ENCODE measurements at places on chromosomes 5 and 9.
A peak's percentile ranks its signal among the peaks of the same experiment; 100 is the strongest.

GRCh38 chr9:77403239-77403638 lies 225.9 kb downstream of the VPS13A start:
- DNase-seq = no peak

DNA sequence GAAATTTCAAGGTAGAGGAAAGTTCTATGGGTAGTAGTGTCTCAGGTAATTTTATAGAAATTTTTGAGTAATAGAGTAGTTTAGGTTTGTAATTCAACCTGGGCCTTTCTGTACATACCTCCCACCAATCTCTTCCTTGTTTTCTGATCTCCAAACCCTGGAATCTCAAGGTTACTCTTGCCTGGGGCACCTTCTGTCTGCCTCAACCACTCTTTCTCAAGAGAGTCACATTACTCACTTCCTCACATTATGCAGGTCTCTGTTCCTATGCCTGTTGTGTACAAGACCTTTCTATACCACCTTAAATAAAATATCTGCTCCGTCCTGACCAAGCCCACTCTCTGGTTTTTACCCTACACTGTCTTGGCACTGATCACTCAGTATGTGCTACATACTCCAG lies 412.6 kb upstream of the CTNND2 start:
- DNase-seq = no peak

- DNase-seq = peak; percentile 24
Observed at GRCh38 chr5:34656700-34657273, 659 bp downstream of the RAI14 start.

DNA sequence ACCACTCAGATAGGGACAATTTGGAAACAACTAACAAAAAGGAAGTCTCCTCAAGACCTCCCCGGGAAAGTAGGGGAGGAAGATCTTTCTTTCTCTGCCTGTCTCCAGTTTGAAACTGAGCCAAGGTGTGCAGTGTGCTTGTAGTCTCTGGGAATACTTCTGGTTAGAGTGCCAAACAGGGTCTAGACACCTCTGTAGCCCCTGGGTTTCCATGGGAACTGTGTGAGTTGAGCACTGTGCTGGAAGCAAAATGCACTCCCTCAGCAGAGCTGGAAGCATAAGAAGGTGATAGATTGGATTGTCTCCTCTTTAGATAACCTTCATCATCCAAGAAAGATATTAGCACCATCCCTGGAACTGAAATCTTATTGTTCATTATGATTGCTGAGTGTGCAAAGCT lies 129.2 kb upstream of the TNPO1 start:
- no peak for DNase-seq

- DNase-seq = no peak
Observed at GRCh38 chr9:130406278-130406895, 38.4 kb upstream of the ASS1 start.

- no peak for DNase-seq
Observed at GRCh38 chr5:151153766-151154272, 3.8 kb downstream of the ANXA6 start.

DNA sequence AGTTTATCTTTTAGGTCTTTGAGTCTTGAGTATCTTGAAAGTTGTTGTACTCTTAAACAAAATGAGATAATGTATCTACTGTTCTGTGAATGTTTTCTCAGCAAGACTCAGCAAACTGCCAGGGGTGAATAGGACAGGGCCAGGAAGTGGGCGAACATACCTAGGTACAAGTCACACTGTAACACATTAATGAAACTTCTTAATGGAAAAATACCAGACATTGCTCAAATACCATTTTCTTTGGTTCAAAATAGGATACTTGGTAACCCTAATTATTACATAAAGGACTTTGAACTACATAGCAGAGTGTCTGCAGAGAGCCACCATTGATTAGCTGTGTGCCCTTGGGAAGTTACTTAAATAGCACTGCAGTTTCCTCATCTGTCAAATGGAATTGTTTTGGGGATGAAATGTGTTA lies 197.5 kb downstream of the ARHGEF28 start:
- no peak for DNase-seq

DNA sequence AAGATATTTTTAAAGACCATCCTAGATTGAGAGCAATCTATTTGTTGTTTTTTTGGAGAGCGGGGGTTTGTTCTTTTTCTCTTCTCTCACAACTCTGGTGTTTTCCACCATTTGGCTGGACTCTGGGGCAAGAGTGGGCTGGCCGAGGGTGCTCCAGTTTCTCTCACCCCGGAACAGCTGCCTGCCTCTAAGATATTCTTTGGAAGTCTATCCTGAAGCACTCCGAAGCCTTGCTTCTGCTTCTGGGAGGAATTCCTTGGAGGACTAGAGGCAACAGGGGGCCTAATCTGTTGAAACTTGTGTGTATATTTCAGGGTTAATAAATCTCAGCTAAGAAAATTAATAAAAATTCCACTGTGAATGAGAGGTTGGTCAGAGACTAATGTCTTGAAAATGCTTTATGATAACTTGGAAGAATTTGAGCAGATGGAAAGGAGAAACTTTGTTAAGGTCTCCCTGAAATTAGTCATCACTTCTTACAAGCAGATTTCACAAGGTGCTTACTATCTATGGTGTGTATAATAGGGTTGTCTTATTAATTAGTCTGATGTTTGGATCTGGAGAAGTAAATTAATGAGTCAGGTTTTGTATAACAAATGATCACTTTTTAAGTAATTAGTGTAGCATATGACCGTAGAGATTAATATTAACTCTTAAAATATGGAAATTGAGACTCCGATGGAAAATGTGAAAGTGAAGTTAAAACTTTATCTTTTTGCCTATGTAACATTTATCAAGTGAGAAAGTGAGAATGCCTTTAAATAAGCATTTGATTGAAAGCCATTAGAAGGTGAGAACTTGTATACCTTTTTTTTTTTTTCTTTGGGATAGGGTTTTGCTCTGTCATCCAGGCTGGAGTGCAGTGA lies 4.0 kb downstream of the MAN2A1 start:
- DNase-seq = no peak

DNA sequence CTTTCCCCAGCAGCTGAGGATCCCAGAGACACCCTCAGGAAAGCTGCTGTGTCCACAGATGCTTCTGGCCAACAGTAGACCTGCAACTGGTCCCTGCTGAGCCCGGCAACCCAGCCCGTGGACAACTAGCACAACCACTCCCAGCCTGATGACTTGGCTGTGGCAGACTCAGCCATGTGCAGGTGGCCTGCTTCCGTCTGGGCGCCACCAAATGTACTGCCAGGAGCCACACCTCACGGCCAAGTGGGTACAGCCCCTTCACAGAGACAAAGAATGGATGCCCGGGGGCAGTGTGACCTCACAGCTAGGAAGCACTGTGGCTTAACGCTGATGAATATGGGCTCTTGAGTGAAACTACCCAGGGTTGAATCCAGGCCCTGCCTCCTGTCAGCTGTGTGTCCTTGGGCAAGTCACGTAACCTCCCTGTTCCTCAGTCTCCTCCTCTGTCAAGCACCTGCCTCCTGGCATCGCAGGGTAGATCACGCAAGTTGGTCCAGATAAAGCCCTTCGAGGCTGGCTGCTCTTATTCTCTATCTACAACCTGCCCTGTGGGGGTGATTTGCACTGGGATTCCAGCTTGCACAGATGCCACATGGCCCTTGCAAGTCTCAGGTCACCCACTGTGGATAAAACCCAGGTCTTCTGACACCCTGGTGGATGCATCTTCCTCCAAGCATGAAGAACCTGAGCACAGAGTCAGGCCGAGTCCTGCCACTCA lies 225.0 kb downstream of the PBX3 start:
- peak; percentile 52 for DNase-seq

- peak; percentile 94 for DNase-seq
Observed at GRCh38 chr5:178940569-178941360, at the start of gene ZNF454. ZNF454 (plus strand) TSS chr5:178941198; CDS start chr5:178942792, 1,594 bp downstream.

DNA sequence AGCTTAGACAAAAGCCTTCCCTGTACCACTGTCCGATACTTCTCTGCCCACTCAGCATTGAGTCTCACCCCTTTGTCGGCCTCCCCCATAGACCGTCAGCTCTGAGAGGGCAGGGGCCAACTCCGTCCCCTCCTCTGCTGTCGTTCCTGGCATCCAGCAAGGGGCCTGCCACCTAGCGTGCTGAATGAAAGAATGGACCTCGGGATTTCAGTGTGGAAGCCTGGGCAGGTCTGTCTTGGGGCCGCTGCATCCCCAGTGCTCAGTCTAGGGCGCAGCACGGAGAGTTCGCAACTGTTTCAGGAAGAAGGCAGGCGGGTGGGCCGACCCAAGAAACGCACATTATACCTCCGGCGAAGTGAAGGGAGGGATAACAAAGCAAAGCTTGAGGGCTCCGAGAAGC lies 1.5 kb upstream of the TOR1B start:
- no peak for DNase-seq

GRCh38 chr9:119802621-119803020 lies 433.4 kb upstream of the BRINP1 start:
- peak; percentile 69 for DNase-seq

DNA sequence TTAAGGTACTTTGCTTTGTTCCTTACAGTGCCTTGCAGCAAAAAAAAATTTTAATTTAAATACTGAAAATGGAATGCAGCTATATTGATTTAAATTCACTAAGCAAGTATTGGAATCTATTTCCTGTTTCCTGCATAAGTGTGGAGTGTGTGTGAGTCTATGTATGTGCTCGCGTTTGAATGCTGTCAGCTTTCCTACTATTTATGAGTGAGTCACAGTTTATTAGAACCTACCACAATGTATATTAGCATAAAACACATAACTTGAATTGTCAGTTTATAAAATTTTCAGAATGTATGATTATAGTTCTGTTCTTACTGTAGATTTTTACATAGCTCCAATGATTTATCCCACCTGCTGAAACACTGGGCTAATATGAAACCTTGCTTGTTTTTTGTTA lies 302.1 kb downstream of the NR2F1-AS1 start:
- DNase-seq = no peak

DNA sequence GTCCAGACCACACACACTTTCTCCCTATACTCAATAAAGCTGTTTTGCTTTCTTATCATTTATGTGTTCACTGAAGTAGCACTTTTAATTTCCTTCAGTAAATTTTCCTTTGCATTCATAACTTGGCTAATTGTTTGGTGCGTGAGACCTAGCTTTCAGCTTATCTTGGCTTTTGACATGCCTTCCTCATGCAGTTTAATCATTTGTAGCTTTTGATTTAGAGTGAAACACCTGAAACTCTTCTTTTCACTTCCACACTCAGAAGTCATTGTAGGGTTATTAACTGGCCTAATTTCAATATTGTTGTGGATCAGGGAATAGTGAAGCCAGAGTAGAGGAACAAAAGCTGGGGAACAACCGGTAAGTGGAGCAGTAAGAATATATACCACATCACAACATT lies 114.7 kb downstream of the ST8SIA4 start:
- no peak for DNase-seq

GRCh38 chr5:114686356-114686755 lies 324.5 kb downstream of the KCNN2 start:
- DNase-seq = no peak

DNA sequence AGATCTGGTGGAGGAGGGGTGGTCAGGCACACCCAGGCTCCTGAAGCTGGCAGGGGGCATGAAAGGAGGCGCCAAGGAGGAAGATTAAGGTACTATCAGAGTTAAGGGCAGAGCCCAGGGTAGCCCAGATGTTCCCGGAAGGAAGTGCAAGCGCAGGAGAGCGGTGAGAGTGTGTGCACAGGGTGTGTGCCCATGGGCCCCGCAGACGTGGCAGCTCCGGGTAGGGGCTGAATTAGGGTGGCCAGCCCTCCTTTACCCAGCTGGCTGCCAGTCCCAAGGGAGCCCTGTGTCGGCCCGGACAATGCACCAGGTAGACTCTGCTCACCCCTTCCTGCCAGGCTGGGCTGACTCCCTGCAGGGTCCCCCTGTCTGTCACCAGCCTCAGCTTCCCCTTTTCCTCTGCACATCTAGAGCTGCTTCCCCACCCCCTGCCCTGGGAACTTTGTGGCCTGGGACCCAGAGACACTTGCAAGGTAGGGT lies at the start of gene SMIM33:
TSS of gene SMIM33 (plus strand) at position 184 of the 480 bp plus-strand sequence. CDS start at position 302, 118 bp downstream.
- DNase-seq = no peak

GRCh38 chr5:147887930-147888329 lies 9.4 kb downstream of the SCGB3A2 start:
- DNase-seq = no peak

- no peak for DNase-seq
Observed at GRCh38 chr9:81538890-81539289, 150.5 kb downstream of the TLE1 start.

DNA sequence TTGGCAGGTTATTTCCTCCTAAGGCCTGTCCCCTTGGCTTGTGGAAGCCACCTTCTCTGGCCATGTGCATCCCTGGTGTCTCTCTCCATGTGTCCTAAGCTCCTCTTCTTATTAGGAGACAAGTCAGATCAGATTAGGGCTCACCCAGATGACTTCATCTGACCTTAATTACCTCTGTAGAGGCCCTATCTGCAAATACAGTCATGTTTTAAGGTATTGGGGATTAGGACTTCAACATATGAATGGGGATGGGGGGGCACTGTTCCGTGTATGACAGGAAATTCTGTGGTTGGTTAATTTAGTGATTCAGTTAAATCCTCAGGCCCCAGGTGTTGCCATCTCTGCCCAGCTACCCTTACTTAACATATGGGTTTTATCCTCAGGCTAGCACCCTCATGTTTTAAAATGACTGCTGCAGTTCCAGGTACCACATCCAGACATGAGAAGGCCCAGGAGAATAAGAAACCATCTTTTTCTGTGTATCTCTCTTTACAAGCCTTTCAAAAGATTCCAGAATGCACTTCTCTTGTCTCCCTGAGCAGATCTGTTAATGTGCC lies 51.9 kb upstream of the RAI14 start:
- no peak for DNase-seq

GRCh38 chr5:68708842-68709170 lies 385.0 kb upstream of the SLC30A5 start:
- no peak for DNase-seq
